ENCODE measurements at places on chromosomes 3 and 15.
A peak's percentile ranks its signal among the peaks of the same experiment; 100 is the strongest.

DNA sequence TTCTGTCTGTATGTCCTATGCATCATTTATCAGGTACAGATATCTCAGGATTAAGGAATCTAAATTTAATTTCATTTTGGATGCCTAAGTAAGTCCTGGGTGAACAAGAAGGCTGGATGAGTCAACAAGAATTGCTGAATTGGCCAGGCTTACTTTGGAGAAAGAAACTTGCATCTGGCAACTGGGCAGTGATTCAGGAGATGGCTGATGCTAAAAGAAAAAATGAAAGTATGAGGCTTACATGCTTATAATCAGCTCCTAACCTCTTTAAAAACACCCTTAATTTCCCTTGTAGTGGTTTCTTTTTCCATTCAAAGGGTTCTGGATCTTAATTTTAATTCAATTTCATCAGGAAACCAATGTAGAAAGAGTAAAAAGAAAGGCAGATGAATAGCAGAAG, 228.8 kb upstream of the PEX5L start:
- DNase-seq, result no peak

DNA sequence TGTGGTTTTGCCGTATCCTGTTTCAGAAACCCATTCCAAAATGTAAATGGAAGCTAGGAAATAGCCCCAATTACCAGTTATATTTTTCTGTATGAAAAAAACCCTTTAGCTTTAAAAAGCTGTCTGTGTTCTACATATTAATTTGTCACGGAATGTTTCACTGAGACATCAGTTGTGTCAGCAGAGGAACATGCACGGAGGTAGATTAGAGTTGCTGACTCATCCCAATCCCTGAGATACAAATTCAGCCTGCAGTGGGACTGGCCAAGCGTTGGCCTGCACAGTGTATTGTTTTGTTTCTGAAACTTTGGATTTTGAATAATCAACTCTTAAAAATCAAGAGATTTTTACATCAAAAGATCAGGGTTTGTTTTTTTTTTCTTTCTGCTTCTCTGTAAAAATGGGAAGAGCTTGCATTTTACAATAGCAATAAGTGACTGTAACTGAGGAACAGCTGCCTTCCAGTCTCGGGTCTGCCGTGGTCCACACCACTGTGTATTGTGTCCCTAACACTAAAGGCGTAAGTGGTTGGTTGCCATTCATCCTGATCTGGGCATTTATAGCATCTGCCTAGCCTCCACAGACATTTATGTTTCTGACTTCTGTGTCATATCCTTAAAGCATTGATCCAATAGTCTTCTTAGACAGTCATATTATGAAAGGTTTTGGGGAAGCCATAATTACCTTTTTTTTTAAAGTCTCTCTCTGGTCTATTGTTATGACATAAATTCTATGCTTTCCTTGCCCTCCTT, 218.1 kb downstream of the ADAMTSL3 start:
- no peak for DNase-seq

DNA sequence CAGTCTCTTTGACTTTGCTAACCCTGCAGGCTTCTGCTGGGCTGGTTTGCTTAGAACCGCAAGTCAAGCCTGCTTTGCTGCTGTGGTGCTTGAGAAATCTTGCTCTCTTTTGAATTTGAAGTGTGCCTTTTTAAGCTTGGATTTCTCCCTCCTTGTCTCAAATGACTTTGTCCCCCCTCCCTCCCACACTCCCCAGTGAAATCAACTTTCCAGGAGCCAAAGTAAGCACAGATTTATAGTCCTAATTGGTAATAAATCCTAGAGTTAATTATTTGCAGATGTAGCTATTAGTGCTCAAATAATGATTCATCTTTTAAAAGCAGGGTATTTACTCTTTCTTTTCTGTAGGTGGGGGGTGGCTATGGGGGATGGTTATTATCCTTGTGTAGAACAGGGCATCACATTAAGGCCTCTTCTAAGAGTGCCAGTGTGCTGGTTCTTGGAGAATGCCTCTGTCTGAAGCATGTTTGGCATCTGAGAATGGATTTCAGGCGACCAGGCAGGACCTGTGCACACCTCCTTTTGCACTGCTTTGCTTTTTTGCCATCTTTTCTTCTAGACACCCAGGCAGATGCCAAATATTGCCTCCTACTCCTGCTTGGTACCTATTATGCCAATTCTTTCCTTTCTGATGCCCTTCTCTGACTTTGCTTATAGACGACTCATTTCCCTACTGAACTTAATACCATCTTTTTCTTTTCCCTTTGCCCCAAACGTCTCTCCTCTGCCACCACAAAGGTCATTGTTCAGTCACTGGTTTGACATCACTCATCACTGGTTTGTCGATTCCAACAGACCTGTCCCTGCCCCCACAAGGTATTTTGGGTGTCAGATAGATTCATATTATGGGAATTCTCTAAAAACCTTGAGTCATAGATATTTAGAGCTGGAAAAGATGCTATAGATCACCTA, 50.7 kb downstream of the CLDN11 start:
- peak; percentile 52 for DNase-seq

DNA sequence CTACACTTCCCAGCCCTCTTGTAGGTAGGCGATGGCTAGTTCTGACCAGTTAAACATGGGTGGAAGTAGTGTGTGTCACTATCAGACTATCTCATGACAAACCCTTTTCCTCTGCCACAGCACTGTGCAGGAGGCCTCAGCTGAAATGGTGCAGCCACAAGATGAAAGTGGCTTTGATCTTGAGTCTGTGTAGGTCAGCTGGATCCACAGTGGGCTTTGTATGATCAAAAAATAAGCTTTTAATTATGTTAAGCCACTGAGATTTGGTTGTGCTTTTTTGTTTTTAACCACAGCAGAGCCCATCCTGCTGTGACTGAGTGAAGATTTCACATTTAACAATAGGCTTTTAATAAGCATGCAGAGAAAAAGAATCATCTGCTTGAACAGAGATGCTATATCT, 19.7 kb downstream of the RCN2 start:
- DNase-seq, result no peak

- DNase-seq, result no peak
These were observed 12.4 kb upstream of the TM4SF4 start for GRCh38 chr3:149462051-149462450.

- no peak for DNase-seq
These were observed 97.2 kb upstream of the COL8A1 start for GRCh38 chr3:99541181-99541580.

DNA sequence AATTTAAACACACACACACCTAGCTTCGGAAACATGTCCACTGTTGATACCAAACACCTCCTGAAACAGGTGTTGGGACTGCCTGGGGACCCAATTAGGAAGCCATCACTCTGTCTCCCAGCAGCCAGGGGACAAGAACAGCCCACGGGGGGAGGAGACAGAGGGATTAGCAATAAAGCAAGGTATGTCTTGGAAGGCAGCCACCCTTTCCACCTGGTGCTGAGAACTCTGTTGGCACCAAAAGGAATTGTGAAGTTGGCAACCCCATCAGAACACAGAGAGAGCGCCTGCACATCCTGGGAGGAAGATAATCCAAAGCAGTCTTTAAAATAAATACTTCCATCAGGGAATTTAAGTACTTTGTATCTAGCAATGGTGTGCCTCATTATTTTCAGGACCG, 111.0 kb downstream of the ADAMTS17 start:
- DNase-seq, result peak; percentile 24

- DNase-seq, result no peak
These were observed 7.1 kb downstream of the BLOC1S6 start for GRCh38 chr15:45594319-45594718.

- DNase-seq, result no peak
These were observed 268.4 kb upstream of the FRG2C start for GRCh38 chr3:75395580-75396315.

DNA sequence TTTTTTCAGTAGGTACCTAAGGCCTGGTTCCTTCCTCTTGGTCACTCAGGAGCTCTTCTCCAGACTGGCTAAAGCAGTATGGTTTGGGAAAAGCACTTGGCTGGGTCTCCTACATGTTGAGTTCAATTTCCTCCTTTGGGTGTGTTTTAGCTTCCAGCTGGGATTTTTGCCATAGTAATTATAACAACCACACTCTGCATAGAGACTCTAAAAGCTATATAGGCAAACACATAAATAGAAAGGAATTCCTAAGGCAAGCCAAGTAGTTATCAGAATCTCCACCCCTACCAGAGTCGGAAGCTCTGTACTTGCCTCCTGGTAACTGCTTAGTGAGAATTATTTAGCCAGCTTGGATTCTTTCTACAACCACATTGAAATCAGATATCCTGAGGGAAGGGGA, 48.6 kb downstream of the FOXL2 start:
- DNase-seq, result no peak

- DNase-seq, result no peak
These were observed 8.4 kb downstream of the IFT80 start for GRCh38 chr3:160390565-160391138.

DNA sequence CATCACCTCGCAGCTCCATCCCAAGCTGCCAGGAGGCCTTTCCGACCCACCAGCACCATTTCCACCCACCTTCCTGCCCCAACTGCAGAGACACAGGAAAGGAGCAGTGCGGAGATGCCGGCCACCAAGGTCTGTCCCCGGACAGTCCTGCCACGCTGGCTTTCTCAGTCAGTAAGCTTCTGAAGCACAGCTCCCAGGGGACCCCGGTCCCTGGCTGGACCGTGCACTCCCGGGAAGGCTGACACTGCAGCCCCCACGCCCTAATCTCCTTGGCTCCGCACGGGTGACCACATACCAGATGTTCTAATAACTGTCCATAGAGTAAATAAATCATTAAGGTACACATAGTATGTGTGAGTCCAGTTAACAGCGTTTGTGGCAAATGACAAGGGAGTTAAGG, 73.5 kb downstream of the VGLL4 start:
- no peak for DNase-seq

DNA sequence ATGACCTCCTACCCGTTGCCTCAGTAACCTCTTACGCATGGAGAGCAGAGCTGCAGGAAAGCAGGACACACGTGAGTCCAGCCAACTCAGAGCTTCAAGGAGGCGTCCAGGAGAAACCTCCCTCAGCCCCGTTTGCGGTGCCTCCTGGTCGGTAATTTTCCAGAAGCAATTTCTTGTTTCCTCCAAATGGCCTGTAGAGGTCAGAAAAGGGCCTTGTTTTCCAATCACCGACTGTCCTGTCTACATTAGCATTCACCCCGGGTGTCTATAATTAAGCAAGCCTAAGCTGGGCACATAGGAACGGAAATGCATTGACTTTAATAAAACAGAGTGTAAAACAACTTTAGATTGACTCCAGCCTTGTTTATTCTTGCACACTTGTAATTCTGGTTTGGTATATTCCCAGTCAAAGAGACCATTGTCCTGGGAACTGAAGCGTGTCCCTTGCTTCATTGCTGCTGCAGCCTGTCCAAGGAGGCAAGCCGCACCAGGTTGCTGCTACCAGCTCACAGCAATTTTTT, 836.2 kb downstream of the AGBL1 start:
- peak; percentile 91 for DNase-seq

- DNase-seq, result no peak
These were observed 30.1 kb upstream of the MNS1 start for GRCh38 chr15:56495053-56495452.

DNA sequence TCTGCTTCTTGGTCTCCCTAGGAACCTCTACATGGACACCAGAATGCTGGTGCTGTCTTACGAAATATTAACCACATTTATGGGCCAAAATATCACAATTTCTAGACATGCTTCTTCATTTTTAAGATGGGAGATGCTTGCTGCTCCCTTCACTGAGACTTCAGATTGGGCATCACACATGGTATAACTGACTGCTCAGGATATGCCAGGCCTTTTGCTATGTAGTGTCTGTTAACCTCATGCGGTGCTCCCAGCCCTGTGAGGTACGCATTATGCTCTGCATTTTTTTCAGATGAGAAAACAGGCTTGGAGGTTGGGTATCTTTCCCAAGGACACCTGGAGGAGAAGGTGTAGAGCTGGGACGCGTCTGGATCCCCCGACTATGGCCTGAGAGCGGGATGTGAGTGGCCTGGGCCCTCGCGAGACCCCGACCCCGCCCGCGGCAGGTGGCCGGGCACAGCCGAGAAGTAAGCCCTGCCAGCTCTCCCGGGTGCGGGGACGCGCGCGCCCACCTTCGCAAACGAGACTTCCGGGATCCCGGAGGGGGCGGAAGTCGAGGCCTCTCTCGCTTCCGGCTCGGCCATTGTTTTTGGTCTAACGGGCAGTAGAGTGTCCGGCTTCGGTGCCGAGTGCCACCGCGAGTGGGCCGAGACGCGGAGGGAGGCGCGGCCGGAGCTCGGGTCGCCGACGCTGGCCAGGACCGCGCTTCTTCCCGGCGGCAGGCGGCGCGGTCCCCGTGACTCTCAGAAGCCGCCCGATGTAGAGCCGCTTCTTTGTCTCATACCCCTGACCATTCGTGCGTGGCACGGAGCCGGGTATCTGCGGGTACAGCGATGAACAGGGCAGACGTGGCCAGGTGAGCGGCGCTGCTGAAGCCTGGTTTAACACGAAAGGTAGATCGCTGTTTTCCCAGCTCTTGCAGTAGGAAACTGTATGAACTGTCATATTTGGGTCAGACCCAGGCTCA, at the start of gene ZKSCAN7:
Gene ZKSCAN7 (plus strand): TSS at position 568 of the 967 bp plus-strand sequence. CDS start 1,855 bp downstream, outside the sequence.
- DNase-seq, result peak; percentile 80

DNA sequence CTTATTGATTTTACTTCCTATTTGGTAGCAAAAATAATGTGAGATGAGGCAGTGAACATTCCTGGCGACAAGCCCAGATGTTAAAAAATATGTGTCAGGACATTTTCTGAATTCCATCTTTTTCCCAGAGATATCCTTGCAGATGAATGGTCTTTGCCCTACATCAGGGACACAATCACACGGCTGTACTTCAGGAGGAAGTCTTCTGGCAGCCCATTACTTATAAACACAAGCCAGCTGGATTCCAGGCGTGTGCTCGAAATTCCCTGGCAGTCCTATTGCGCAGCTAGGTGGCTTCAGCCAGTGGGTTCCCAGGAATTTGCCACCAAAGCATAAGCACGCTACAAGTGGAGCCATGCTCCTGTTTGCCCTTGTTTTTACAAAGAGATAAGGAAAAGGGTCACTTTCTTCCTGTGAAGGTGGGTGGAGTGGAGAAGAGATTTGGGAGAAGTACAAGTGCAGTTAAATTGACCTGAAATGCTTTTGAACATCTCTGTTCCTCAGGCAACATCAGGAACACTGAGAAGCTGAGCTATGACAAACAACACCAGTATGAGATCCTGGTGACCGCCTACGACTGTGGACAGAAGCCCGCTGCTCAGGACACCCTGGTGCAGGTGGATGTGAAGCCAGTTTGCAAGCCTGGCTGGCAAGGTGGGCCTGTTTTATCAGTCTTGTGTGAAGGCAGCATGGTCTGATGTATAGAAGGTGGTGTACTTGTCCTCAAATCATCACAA, 257.1 kb upstream of the TRIM42 start:
- DNase-seq, result no peak

DNA sequence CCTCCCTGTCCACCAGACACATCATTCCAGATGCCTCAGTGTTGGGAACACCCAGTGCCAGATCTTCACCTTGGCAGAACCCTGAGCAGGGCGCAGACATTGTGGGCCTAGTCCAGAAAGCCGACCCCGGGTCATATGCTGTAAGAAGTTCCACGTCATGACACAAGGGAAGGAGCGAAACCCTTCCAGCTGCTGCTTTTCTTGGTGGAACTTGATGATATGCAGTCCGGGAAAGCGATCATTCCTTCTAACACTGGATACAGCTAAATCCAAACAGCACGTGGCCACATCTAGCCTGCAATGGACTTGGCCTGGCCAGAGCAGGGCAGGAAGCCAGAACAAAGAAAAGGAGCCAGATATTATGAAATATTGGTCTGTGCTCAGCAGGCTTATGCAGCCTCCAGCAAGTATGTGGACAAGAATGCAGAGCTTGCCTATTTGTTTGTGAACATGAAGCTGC, 22.0 kb downstream of the GASK1A start:
- DNase-seq, result peak; percentile 95

All from G401 (cell line).